ENCODE measurements at places on chromosomes 1 and 21. TPM values are rescaled to one million over a fixed set of nuclear protein-coding genes. Genes with fewer than 3 reads are reported as not detected.

DNA sequence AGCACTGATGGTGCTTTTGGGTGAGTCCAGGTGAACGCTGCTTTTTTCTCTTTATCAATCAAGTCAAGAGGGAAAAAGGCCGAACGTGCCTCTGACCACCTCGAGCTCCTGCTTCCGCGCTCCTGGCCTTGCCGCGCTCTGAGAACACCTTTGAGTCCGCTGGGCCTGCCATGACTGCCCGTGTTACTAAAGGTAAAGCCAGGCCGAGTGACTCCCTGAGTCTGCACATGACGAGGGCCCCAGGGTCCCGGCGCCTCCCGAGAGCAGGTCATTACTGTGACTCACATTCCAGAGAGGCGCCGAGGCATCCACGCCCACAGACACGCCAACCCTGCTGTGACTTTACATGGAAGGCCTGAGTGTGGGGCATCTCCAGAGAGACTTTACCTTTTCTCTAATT is 11.1 kb downstream of the POFUT2 start:
- no peak for DNase-seq

- DNase-seq, result no peak
Observed at GRCh38 chr1:164891615-164892014, 332.6 kb downstream of the PBX1 start.

- DNase-seq, result peak; percentile 91
Observed at GRCh38 chr1:84853741-84854721, 39.0 kb downstream of the LPAR3 start.

- no peak for DNase-seq
Observed at GRCh38 chr1:222798116-222798515, 16.7 kb upstream of the DISP1 start.

Gene SEC16B
- 0.39 TPM for total RNA-seq
